ENCODE measurements at places on chromosomes 16 and 17. TPM values are rescaled to one million over a fixed set of nuclear protein-coding genes. Genes with fewer than 3 reads are reported as not detected.

OR3A2 gene
- not detected for total RNA-seq

DNA sequence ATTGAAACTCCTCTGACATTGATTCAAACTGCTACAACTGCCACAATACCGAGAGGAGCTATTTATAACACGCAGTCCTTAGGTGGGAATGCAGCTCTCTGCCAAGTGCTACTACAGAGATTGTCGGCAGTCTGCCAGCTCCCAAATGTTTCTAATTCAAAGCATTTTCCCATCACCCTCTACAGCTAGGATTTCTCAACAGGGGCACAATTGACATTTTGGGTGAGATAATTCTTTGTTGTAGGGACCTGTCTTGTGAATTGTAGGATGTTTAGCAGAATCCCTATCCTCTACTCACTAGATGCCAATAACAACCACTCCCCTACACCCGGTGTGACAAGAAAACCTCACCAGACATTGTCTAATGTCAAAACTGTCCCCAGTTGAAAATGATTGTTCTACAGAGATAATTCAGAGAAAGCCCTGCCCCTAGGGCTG, 7.8 kb upstream of the N4BP1 start:
- DNase-seq = no peak

GRCh38 chr17:45311401-45311759, 5.4 kb downstream of the MAP3K14 start:
- no peak for DNase-seq

DNA sequence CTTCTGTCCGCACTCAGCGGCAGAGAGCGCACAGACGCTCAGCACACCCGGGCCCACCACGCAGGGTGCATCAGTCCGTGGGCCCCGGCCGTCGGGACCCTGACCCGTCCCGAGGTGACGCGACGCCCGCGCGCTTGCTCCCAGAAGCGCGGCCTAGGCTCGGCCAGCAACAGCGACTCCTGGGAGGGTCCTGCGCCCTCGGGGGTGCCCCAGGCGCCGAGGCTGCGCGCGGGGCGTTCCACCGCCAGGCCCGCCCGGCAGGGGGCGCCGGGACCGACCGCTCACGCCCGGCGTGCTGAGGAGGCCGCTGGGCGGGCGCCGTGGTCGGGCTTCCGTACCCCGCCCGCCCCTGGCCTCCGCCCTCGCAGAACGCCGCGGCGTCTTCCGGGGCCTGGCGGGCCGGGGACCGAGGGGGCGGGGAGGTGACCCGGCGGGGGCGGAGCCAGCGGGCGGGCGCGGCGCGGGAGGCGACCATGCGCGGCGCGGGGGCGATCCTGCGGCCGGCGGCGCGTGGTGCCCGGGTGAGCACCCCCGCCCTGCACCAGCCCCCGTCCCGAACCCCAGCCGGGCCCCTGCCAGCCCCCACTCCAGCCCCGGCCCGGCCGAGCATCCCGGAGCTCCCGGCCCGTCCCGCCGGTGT, at the start of gene CISD3:
Gene CISD3 (plus strand): TSS at position 456 of the 640 bp plus-strand sequence. CDS start 18 bp downstream, at position 474.
- peak; percentile 86 for DNase-seq

DNA sequence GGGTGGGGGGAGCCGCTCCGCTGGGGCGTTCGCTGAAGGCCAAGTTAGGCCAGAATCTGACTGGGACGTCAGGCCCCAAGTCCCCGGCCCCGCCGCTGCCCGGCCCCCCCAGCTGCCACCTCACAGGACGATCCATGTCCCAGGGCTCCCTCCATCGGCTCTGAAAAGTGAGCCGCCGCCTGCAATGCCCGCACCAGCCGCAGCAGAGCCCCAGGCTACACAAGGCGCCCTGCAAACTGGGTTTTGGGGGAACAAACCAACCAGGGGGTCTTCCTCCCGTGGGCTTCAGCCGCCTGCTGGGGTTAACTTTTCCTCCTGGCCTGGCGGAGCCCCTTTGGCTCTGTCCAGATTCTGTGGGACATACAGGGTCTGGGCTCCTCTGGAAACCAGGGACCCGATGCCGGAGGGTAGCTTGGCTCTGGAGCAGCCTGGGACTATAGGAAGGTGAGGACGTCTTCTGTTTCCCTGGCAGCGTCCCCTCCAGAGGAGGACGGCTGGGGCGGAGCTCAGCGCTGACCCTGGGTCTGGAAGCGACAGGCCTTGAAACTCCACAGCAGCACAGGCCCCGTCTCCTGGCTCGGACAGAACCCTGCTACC, 835 bp downstream of the NME4 start:
- peak; percentile 52 for DNase-seq

- DNase-seq = no peak
Observed at GRCh38 chr16:80258407-80258806, 282.4 kb upstream of the DYNLRB2 start.
